ENCODE measurements at places on chromosomes 6 and 20.

GRCh38 chr6:16324606-16325225 is 86.3 kb downstream of the GMPR start:
- peak; percentile 19 for DNase-seq

DNA sequence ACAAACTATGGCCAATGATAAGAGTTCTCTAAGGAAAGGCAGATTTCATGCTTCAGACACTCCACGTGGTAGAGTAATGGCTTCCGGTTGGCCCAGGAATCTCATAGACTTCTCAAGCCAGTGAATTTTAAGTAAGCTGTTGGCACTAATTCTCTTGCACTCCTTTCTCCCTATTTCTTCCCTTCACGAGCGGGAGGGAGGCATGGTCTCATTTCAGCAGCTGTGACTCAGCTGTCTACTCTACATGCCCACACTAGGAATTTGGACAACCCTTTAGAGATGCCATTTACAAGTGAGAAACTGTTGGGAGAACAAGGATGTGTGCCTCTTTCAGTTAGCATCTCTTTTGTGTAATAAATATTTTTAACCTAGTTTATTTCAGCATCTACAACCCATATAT is 107.7 kb downstream of the PTPRK start:
- no peak for DNase-seq

DNA sequence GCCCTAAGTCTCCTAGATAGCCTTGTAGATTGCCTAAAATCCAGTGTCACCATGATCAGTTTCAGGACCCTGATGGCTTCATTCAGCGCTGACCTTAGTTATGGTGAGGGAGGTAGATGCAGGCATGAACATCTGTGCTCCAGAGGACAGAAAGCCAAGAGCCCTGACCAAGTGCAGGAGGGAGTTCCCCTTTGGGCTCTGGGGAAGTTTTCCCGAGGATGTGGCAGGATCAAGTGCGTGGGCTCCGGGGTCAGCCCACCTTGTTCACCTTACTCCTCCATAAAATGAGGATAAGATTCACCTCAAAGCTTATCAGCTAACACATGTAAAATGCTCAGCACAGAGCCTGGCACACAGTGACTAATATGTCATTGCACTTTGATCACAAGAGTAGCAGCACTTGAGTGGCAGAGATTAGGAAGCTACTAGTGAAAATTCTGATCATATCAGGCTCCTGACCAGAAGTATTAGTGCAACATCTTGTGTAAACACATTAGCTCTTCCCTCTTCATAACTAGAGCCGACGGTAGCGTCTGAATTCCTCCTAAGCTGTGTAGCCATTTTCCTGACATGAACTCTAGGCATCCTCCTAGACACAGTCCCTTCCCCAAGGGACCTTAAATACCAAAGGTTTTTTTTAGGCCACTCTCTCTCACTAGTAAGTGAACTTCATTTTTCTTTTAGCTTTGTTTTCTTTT is 125.2 kb downstream of the SULF2 start:
- no peak for DNase-seq

DNA sequence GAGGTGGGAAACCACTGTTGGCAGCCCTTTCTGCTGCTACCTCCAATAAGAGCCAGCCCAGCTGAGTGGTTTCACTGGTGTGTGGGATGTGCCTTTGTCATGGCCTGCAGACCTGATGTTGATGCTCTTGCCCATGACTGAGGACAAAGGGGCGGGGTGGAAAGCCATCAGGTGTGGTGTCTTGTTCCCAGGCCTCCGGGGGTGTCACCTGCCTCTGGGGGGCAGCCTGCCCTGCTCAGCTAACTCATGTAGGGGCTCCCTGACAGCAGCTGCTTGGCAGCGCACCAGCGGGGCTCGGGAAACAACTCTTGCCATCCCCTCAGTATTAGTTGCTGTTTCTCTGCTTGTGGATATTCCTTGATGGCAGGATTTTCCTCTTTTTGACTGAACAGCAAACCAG is 91.3 kb downstream of the LYRM2 start:
- DNase-seq = no peak

GRCh38 chr6:33826537-33826936 is 22.7 kb upstream of the MLN start:
- no peak for DNase-seq

DNA sequence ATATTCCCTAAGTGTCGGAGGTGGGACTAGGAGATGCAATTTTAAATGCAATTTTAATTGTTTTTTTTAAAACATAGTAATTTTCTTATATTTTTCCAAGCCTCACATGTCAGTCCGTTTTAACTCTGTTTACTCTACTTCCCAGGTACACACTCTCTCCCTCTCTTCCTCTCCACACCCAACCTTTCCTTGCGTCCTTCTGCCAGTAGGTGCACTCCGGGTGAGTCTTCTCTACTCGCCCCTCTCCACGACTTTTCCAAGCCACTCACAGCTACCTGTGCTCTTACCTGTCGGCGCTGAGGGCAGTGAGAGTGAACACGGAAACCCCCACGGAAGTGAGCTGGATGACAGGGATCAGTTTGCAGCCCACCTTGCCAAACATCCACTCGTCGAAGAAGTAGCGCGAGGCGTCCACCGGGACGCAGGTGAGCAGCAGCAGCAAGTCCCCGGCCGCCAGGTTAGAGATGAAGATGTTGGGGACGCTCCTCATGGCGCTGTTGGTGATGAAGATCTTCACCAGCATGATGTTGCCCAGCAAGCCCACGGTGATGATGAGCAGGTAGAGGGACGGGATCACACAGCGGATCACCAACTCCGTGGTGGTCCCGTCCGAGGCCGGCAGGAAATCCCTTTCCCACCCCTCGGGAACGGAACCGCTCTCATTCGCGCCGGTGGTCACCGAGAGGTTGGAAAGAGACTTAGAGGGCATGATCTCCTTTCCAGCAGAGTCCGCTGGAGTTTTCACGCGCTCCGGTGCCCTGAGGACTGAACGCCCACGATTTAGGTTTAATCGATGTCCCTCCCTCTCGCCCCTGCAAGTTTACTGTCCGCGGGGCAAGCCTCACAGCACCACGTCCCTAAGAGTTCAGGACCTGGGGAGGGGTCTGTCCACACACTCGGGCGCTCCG is 44.5 kb upstream of the GJE1 start:
- no peak for DNase-seq

GRCh38 chr6:90107771-90108282 is 188.8 kb downstream of the BACH2 start:
- no peak for DNase-seq

DNA sequence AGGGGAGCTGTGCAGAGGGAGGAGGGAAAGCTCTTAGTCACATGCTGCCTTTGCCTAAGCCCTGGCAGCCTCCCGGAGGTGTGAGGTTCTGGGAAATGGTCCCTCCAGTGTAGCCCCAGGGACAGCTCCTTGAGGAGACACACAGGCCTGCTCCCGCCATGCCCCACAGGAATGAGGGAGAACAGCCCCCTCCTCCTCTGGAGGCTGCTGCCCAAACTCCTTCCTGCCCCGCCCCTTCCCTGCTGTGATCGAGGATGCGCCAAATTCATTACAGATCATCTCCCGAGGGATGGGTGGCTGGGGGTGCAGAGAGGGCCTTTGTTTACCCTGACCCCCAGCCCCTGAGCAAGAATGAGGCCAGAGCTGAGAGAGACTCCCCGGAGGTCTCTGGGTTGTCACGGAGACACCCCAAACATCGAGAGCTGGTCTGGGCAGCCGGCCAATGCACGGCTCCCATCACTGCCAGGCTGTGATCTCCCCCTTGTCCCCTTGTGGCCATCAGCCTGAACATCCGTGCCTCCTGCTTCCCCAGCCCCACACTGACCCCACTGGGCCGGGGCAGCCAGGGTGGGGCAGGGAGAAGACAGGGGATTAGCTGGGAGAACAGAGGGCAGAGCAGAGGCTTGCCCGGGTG is 8.4 kb downstream of the CYP21A2 start:
- no peak for DNase-seq

- DNase-seq = no peak
These were observed 552.7 kb downstream of the NKAIN2 start for GRCh38 chr6:124356276-124356810.

GRCh38 chr6:108052706-108053105 is 21.8 kb downstream of the OSTM1 start:
- no peak for DNase-seq

DNA sequence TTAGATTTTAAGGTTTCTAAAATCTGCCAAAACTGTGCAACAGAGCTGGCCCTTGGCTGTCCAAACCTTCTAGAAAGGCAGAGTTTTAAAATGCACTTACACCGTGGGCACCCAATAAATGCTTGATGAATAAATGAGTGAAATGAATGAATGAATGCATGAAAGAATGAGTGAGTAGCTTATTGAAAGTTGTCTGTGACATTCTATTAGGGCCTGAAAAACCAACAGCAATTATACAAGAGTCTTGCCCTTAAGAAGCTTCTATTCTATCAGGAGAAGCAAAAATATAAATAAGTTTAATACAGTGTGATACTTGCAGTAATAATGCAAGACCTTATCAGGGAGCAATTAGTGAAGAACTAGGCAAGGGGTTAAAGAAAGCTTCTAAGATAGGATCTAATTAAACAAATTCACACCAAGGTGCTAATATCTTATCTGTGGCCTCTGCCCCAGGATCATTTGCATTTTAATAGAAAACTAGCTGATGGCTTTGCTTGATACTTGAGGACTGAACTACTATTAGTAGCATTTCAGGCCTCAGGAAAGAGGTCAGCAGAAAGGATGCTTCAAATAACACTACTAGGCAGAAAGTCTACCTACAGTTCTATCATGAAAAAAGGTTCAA is 230.7 kb downstream of the GMPR start:
- no peak for DNase-seq

DNA sequence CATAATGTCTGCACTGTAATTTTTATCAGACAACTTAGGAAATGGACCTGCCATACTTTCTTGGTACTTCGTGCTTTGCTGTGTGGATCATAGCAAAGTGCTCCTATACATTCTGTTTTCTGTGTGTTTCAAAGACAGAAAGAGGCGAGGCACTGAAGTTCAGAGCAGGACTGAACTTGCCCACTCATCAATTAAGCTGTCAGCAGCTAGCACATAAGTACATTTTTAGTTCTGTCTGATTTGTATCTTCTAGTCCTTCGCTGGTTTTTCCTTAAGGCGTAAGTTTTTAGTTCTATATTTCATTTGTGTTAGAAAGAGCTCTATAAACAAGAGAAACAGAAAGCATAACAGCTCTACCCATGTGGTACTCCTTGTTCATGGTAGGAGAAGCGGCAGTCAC is 42.1 kb downstream of the MAP3K4 start:
- no peak for DNase-seq

DNA sequence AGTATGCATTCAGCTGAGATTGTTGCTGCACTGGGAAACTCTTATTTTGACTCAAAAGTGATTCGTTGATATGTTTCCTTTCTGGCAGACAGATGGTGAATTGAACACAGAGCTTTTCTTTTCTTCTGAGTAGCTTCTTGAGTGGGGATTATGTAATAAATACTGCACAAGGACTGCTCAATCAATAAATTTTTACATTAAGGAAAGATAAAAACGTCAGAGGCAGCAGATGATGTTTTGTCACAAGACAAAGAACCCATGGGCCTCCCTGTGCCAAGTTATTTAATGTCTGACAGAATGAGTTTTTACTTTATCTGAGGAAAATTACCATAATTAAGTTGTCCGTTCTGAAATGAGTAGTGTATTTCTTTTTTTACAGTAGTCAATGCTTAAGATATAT is 460.3 kb downstream of the UTRN start:
- no peak for DNase-seq

GRCh38 chr6:72931325-72931887 is 293.9 kb downstream of the KHDC1L start:
- no peak for DNase-seq

GRCh38 chr20:61886721-61887595 is 178.7 kb downstream of the TAF4 start:
- peak; percentile 61 for DNase-seq

GRCh38 chr6:26159357-26160273 is 72.4 kb downstream of the HFE start:
- DNase-seq = no peak

DNA sequence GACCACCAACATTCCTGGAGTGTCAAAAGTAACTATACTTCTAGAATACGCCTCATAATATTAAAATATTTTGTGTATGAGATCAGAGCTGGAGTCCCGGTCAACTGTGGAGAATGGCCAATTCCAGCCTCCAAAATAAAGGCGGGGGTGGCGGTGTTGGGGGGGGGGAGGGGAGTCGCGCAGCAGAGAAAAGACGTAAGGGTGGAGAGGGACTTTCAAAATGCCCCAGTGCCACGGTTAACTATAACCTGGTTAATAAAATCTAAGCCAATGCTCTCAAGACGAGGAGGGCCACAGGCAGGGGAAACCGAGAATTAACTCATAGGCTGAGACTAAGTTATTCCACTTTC is 1.3 kb downstream of the NUP153 start:
- no peak for DNase-seq

- no peak for DNase-seq
These were observed 132.7 kb upstream of the TCF21 start for GRCh38 chr6:133756078-133756695.

- no peak for DNase-seq
These were observed 29.9 kb downstream of the KIF13A start for GRCh38 chr6:17957498-17957897.

GRCh38 chr20:38645351-38645750 is 43.7 kb downstream of the ARHGAP40 start:
- DNase-seq = no peak

- no peak for DNase-seq
These were observed 576.4 kb downstream of the LMBRD1 start for GRCh38 chr6:69220375-69220774.

DNA sequence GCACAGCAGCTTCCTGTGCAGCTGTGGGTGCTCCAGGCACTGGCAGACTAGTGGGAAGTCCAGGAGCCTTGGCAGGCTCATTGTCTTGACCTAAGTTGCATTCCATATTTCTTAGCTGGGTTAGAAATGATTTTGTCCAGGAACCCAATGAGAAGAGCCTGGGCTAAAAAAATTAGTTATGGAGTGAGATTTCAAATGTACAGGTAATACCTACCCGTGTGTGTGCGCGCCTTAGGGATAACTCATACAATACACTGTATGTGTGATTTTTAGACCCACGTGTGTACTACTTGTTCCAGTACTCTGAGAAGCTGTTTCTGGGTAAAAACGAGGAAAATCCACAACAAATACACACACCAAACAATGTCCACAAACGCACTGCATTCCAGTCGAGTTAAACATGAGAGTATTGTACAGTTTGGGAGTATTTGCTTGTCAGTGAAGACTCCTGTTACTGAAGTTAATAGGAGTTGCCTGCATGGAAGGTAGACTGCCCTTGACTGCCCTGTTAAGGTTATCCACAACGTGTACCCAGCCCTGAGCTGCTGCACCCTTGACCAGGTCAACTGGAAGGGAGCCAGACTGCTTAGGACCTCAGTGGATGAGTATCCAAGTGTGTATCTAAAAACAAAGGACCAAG is 1.4 kb downstream of the PAQR8 start:
- DNase-seq = no peak

DNA sequence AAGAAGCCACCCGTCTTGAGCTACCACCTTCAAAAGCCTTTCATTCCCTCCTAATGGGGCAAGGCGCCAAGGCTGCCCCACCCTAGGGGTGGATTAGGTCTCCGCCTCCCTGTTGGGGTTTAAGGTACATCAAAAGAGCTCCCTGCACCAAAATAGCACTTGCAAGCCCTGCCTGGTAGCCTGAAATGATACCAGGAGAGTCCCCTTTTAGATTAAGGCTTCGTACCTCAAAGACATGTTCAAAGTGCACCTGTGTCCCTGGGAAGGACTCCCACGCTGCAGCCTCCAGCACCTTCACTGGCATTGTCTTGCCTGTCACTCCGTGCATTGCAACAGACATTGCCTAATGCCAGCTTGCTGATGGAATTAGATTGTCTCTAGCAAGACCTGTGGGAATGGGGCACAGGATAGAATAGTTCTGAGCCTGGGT is 15.7 kb upstream of the CDKN1A start:
- no peak for DNase-seq

GRCh38 chr6:74250161-74250818 is 554.3 kb downstream of the CD109 start:
- DNase-seq = no peak

Data from activated CD8-positive, alpha-beta memory T cell treated with anti-CD3 and anti-CD28 coated beads for 24 hours (primary cell).